ENCODE measurements at places on chromosomes 3 and 15. TPM values are rescaled to one million over a fixed set of nuclear protein-coding genes. Genes with fewer than 3 reads are reported as not detected.

PLSCR4 gene
- total RNA-seq: 1.7 TPM

GRCh38 chr15:69450968-69451695, 1.5 kb upstream of the RPLP1 start:
- no peak for DNase-seq

- no peak for DNase-seq
Observed at GRCh38 chr3:32137870-32138269, 31.4 kb downstream of the GPD1L start.

GRCh38 chr15:27884726-27885125, 214.4 kb downstream of the OCA2 start:
- DNase-seq: no peak

GRCh38 chr3:109081746-109082510, 36.0 kb downstream of the MORC1 start:
- peak; percentile 63 for DNase-seq
